LNCaP clone FGC (cell line): ENCODE measurements at places on chromosomes 5 and 9.
A peak's percentile ranks its signal among the peaks of the same experiment; 100 is the strongest.

DNA sequence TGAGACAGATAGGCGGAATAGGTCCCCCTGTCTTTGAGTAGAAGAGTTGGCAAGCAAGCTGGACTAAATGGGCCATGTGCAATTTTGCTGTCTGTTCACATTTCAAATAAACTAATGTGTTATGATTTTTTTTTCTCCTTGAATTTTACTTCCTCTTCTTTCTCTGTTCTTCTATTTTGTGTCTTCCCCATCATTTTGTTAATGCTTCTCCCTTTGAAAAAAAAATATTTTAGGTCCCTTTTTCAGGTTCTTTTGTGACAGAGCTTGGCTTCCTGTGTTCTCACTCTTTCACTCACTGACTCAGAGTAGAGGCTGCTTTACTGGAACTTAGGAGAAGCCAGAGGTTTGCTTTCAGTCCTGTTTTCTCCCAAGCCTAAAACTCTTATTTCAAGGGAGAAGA is 48.1 kb downstream of the PTCD2 start:
- DNase-seq, result no peak

DNA sequence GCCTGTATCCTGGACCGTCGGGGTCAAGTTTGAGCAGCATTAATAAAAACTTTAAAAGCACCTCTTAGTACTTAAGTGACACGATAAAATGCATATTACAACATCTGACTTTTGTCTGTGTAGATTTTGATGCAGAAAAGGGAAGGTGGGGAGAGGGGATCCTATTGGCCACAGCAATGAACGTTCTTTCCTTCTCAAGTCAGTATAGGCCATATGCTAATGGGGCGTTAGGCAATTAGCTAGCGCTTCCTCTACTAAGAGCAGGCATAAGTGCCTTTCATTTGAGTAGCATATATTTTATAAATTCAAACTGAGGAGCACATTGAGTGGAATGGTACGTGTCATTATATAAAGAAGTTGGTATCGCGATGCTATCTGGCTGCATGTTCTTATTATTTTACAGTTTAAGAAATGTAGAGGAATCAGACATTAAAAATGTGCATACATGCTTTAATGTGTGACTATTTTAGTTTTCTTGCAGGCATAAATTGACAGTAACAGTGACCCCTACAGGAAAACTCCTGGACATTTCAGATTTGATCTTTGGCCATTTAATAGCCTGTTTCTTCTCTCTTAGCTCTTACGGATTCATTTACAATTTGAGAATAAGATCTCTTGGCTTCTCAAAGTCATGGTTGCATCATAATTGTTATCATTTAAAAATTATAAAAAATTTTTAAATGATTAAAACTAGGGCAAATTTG is 1.1 kb upstream of the GNA14 start:
- no peak for DNase-seq

DNA sequence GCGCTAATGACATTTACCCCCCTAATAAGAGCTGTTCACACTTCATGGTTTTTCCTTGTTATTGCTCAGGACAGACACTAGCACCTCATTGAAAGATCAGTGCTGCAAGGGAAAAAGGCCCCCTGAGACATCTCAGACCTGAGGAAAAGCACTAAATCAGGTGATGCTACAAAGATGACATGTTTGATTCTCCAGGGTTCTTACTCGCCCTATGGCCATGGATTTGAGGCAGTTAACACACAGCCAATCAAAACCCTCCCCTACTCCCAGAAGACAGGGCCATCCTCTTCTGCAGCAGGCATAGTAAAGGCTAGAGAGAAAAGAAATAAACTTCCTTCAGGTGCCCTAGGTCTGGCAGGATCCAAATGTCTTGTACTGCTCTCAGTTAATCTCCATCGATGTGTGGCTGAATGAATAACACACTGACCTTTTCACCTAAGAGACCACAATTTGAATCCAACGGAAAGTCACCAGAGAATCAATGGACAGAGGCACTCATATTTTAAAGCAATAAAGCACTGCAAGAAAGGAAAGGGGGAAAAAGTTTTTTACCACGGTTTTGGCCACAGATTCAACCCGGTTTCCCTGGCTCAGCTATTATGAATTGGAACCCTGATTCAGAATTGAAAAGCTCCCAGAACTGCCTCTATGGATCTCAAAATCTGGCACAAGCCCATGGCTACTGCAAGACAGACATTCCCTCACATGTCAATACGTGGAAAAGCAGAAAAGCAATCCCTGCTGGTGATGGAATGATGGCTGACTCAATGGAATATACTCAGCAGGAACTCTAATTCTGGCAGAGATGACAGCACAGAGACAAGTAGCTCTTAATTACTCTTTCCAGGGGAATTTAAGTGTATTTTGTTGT is 329.5 kb downstream of the BNC2 start:
- no peak for DNase-seq

DNA sequence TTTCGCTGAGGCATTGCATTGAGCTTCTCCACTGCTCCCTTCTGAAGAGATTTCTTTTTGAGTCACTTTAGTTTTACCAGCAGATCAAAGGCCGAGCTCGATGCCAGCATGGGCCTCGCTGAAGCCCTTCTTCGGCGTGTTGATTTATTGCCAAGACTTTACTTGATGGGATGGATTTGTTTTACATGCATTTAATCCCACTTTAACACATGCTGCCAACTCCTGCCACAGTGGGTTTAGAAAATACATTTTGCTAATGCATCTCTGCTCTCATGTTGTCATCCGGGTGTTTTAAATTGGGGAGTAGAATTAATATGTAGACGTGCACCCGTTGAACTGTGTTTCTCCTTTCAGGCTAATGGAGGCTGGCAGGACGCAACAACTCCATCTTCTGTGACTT is 218.3 kb downstream of the PBX3 start:
- DNase-seq, result no peak

- DNase-seq, result peak; percentile 83
These were observed 64.0 kb downstream of the POU5F2 start for GRCh38 chr5:93677359-93677891.

DNA sequence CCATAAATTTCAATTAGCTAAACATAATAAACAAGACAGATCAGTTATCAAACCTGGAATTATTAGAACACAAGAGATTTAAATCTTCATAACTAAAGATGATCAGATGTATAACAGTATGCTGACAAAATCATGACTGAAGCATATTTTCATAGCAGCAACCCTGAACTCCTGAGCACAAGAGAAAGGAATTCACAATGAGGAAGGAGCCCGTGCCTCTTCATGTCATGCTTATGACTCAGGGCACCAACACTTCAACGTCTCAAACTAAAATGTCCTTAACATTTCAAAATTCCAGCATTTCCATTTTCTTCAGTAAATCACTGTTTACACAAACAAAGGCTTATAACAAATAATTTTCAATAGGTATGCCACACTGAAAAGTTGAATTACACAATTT is 6.7 kb downstream of the AP3B1 start:
- DNase-seq, result no peak
